ENCODE measurements at places on chromosomes 7 and 10. TPM values are rescaled to one million over a fixed set of nuclear protein-coding genes. Genes with fewer than 3 reads are reported as not detected.

Gene RHOBTB1
- total RNA-seq, result not detected

Gene DLX6
- total RNA-seq, result not detected

Gene LEP
- total RNA-seq, result not detected

Gene GPR26
- total RNA-seq, result not detected

Gene HECW1
- total RNA-seq, result not detected

Gene EPHA1
- total RNA-seq, result 0.82 TPM

Gene SAMD9
- total RNA-seq, result 7.9 TPM

Gene ANKRD2
- not detected for total RNA-seq

Gene SNX10
- total RNA-seq, result 46.9 TPM

Gene LHPP
- total RNA-seq, result 5.5 TPM

Gene GIMAP6
- total RNA-seq, result 26.5 TPM
